ENCODE measurements at places on chromosomes 5 and 9.

- no peak for DNase-seq
Observed at GRCh38 chr5:75567710-75568109, 43.5 kb upstream of the ANKDD1B start.

DNA sequence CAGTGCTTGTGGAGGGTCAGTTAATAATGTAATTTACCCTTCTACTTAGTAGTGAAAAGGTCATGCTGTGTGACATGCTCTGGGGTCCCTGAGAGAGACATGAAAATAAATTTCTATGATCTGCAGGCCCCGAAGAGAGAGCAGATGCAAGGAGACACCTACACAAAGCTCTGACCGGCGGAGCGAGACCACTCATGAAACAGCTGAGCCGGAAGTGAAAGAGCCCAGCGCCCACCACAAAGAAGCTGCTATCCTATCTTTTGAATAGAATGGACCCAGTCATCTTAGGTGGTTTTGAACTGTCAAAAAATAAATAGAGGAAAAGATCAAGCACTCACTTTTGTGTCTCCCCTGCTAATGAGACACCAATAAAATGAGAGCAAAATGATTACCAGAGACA is 190.0 kb downstream of the MED10 start:
- DNase-seq = no peak

- DNase-seq = no peak
Observed at GRCh38 chr5:168348084-168348414, 56.6 kb downstream of the WWC1 start.

- DNase-seq = no peak
Observed at GRCh38 chr5:35205186-35205585, 25.1 kb downstream of the PRLR start.

- no peak for DNase-seq
Observed at GRCh38 chr5:24365406-24365805, 279.4 kb downstream of the CDH10 start.

GRCh38 chr5:1792842-1793266 is 6.8 kb downstream of the MRPL36 start:
- peak; percentile 70 for DNase-seq

DNA sequence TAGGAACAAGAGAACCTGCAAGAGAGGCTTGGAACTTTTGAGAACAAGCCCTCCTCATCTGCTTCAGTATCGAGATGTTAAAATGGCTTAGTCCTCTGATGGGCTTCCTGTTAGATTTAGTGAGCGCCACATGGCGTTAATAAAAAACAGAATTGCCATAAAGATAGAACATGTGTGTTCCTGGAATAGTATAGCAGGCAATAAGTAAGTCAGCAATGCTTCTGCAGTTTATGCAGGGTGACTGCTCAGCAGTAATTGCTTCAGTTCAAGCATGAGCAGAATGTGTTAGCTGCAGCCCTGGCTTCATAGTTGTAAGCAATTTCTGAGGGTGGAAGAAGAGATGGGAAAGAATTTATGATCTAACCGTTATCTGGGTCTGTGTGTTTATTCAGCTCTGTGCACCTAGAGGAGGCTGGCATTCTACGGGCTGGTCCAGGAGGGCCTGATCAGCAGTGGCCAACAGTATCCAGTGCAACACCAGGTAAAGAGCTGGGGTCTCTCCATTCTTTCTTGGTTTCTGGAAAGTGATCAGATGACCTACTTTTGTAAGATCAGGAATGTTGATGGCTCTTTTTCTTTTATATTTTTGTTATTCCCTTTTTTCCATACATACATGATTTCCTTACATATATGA is 15.9 kb downstream of the PCDHAC2 start:
- DNase-seq = no peak

DNA sequence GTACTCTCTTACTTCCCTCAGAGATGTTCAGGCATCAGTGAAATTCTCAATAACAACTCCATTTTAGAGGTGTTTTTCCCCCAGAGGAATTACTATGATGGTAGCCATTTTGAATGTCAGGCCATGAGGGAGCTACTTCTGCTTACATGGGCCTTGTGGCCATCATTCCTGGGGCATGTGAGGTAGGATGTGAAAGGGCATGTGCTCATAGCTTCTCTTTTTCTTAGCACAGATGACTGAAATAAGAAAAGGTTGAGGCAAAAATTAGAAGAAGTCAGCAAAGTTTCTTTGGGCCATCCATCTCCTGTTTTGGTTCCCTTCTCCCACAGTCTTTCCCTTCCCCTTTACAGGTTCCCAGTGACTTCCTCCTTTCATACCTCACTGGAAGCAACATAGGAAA is 68.8 kb downstream of the FEM1C start:
- DNase-seq = no peak

GRCh38 chr5:71996789-71997188 is 110.5 kb upstream of the MAP1B start:
- no peak for DNase-seq
